ENCODE measurements at places on chromosomes 5 and 9.

DNA sequence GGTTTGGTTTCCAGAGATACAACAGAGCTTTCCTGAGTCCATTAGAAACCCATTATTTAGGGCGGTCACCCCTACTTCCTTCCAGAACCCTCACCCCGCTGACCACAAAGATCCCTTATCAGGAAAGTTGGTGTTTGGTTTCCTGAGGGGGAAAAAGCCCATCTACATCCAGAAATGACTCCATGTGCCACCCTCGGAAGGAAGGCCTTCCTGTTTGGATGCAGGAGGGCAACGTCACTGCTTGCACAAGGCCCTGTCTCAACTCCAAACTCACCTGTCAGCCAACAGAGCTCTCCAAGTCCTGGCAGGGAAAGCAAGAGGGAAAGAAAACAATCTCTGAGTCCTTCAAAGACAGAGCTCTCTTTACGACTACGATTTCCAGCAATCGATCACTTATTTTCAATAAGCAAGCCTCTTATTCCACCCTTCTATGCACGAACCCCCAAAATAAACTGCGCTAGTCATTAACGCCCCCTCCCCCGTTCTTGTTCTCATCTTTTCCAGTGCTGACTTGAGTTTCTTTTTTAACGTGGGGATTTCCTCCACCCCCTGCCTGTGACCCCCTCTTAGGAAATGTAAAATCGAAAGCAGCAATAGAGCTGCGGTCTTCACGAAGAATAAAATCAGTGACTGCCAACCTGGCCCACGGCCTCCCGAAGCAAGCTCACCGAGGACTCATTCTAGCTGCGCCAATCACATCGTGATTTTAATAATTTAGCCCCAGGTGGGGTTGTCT lies 35.7 kb upstream of the NTNG2 start:
- no peak for DNase-seq

GRCh38 chr9:99181621-99182020 lies 40.1 kb downstream of the ALG2 start:
- no peak for DNase-seq

DNA sequence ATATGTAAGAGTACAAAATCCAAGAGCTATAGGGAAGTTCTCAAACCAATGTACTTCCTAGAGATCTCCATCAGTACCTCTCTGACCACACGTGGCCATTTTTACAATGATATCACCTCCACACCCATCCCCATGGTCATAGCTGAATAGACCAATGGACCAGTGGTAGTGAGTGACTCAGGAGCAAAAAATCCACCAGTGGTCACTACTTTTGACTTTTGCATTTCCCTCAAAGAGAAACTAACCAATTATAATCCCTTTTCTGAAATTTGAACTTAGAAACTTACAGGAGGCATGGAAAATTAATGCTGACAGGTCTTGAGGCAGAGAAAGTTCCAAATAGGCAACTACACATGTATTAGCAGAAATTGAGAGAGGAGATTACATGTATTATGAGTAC lies 238.4 kb downstream of the TRPM3 start:
- DNase-seq, result no peak

DNA sequence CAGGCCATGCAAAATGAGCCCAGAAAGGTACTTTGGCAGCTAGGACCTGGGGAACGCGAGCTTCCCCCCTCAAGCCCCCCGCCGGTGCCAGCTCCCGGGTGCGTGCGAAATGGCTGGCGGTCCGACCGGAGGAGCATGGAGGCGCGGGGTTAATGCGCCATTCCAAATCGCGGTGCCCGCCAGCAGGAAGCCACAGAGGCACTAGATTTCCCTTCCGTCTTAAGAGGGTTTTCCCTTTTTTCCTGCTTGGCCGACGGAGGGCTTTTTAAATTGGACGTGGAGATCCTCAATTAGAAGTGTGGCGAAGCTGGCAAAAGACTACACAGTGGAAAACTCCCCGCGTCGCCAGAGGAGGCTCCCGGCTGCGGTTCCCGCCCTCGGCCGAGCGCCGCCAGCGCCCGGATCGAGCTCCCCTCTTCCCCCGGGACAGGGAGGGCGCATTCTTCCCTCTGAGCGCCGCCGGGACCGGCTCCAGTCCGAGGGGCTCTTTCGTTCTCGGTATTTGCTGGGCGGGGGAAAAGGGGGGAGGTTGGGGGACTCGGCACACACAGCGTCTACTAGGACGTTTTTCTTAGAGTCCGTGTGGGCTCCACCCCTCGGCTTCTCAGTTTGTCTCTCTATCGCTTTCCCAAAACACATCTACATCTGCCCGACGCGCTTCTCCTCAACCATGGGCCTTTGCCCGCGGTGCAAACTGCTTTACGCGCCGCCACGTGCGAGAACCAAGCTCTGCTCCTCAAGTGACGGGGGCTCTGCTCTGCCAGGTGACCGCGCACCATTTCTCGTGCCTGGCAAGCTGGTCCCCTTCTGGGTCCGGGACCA lies 3.0 kb downstream of the GDNF start:
- no peak for DNase-seq

- DNase-seq, result no peak
These were observed 71.5 kb upstream of the ERBIN start for GRCh38 chr5:65854925-65855324.

GRCh38 chr5:307306-307705 lies 14.2 kb upstream of the AHRR start:
- no peak for DNase-seq

DNA sequence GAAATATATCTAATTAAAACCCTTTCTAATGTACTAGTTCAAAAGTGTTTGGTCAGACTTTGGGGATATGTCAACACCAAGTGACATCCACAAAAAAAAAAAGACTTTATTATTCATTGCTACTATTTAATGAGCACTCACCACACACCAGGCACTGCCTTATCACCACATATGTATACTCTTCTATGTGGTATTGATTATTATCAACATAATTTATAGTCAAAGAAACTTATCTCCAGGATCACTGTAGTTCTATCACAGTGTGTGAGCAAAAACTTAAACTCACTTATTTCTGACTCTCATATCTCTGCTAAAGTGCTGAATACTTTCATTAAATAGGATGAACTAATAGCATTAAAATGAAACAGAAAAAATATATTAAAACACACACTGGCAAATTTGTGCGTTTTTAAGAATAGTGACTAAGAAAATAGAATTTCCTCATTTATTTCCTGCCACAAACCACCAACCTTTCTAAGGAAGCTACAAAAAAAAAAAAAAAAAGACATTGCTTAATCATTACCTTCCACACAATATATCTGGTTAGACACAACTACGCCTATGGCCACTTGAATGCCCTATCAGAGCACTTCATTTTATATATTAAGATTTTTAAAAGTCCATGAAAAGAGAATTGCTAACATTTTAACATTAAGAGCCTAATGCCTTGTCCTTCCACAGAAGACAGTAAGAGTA lies 12.8 kb downstream of the SLCO4C1 start:
- DNase-seq, result no peak

DNA sequence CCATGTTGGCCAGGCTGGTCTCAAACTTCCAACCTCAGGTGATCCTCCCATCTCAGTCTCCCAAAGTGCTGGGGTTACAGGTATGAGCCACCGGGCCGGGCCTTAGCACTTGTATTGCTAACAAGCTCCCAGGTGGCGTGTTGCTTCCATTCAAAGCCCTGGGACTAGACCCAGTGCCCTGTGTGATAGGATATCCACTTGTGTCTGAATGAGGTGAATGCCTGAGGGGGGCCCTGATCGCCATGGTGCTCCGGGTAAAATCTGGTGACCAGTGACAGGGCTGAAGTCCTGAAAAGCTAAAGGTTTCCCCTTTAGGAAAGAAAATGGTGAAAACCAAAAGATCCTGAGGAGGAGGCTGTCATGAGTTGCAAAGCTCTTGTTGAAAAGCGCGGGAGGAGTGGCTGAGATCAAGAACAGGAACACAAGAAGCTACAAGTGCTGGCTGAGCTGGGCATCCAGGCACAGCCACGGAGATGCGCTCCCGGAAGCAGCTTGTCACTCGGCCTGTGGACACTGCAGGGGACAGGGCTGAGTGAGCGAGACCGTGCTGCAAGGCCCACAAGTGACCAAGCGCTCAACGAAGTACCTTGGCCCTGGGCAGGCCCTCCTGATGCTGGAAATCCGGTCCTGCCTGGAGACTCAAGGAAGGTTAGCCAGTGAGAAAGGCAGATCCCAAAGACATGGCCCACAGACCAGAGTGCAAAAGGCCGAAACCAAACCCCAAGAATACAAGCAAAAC lies 39.8 kb upstream of the NXNL2 start:
- no peak for DNase-seq

- DNase-seq, result no peak
These were observed 88.6 kb downstream of the KCNN2 start for GRCh38 chr5:114450437-114450836.

DNA sequence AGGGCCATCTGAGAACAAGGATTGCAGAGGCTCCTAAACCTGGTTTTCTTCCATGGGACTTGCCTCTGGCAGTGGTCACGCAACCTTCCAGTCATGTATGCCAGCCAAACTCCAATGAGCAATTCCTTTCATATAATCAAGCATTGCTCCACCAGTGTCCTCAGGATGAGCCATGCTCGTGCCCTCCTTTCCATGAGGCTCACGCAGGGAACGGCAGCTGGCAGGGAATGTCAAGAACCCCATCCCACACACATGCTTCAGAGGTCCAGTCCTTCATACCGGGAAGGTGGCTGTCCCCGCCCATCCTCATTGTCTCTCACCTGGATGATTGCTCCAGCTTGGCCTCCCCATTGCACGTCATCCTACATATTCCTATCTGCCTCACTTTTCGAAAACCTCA lies 13.4 kb upstream of the ZBTB34 start:
- no peak for DNase-seq

DNA sequence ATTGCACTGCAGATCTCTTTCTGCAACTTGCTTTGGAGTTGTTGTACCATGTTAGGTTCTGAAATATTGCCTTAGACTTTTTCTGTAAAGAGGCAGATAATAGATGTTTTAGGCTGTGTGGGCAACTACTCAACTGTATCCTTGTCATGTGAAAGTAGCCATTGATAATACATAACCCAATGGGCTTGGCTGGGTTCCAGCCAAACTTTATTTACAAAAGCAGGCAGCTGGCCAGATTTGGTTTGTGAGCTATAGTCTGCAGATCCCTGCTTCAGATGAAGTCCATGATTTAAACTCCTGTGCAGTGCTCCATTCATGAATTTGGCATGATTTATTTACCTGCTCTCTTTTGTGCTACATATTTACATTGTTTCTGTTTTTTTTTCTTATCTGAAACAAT lies 300.4 kb downstream of the IRX2 start:
- no peak for DNase-seq

- no peak for DNase-seq
These were observed 295.1 kb downstream of the BNC2 start for GRCh38 chr9:16575142-16575985.

Data from T-helper 22 cell (primary cell).